ENCODE measurements at places on chromosomes 2 and 18.

- no peak for DNase-seq
These were observed 178.9 kb downstream of the FHOD3 start for GRCh38 chr18:36476433-36476832.

- DNase-seq, result no peak
These were observed 397.6 kb upstream of the LRATD1 start for GRCh38 chr2:14234911-14235310.

GRCh38 chr2:227739351-227739750 is 6.3 kb upstream of the SCYGR8 start:
- DNase-seq, result no peak

GRCh38 chr2:150806336-150806735 is 318.9 kb upstream of the RND3 start:
- no peak for DNase-seq

DNA sequence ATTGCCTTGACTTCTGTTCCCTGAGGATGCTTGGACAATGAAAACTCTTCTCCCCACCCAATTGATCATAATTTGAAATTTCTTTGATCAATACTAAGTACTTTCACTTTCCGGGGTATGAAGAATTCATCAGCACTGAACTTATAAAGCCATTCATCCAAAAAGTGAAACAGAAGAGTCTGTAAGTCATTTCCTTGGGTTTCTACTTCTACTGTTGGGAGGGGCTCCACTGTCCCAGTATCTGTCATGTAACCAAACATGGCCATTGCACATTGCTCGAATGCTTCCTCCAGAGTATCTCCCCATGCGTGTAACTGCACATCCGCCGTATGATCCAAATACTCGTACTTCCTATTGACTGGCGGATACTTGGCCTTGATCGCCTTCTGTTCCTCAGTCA is 30.3 kb downstream of the NCL start:
- no peak for DNase-seq

Data from stimulated activated CD4-positive, alpha-beta T cell treated with anti-CD3 and anti-CD28 coated beads, Interleukin-15, amount 100 ng/mL, for 1 hour (primary cell).